ENCODE measurements at places on chromosomes 13 and 19. TPM values are rescaled to one million over a fixed set of nuclear protein-coding genes. Genes with fewer than 3 reads are reported as not detected.

TNFSF13B gene
- total RNA-seq: 2.4 TPM

F10 gene
- 19.9 TPM for total RNA-seq

FAAP24 gene
- 2.3 TPM for total RNA-seq

DNA sequence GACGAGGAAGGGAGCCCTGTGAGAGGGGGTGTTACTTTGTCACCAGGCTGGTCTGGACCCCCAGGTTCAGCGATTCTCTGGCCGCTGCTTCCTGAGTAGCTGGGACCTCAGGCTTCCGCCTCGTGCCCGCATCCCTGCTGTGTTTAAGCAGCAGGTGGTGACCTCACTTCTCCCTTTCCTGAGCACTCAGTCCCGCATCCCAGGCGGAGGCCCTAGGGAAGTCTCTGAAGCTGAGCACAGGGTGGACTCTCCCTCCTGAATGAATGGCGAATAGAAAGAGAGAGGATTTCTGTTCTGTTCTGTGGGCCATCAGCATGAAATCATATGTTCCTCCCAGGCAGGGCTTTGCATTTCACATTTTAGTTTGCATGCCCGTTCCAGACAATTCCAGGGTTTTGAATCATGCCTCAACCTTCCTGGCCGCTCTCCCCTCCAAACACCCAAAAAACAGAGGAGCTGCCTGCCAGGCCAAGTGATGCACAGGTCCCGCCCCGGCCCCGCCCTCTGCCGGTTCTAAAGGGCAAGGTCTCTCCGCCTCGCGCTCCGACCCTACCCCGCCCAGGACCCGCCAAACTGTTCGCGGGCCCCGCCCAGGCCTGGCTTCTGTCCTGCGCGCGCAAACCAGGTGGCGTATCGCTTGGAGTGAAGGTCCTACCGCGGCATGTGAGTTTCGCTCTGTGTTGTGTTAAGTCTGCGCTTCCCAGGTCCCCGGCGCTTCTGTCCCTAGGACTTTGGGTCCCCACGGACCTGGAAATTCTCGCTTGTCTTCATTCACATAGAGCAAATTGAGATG is 35.1 kb upstream of the ZNF808 start:
- DNase-seq: no peak

DNA sequence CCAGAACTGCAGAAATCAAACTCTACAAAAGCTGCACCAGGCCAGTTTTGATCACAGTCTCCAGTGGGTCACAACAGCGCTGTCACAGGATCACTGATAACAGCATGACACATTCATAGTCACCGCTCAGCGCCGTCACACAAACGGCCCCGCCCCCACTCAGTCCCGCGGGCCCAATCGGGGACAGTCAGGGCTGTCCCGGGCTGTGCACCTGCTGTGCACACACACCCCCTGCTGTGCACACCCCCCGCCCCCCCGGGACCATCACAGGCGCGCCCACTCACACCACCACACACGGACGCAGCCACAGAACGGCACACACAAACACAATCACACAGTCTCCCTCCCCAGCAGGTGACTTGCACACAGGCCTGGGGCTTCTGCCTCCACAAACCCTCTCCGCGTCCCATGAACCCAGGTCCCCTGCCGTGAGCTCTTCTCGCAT is 435 bp upstream of the ZNF382 start:
- DNase-seq: no peak

- no peak for DNase-seq
Observed at GRCh38 chr19:39864118-39864517, 17.9 kb upstream of the FBL start.

DNA sequence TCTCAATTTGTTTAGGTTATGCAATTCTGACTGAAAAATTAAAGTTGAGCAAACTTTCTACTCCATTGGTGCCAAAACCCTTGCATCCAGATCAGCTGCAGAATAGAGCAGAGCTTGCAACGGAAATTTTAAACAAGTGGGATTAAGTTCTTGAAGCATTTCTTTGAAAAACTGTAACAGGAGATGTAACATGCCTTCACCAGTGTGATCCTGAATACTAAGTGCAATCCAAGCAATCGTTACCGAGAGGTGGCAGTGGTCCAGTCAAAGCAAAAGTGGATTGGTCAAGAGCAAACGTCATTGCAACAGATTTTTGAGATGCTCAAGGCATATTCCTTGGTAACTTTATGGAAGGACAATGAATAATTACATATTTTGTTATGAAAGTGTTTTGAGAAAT is 841.1 kb upstream of the SLITRK5 start:
- no peak for DNase-seq

GRCh38 chr19:7852851-7853769 is 21.1 kb downstream of the PRR36 start:
- DNase-seq: peak; percentile 74

DNA sequence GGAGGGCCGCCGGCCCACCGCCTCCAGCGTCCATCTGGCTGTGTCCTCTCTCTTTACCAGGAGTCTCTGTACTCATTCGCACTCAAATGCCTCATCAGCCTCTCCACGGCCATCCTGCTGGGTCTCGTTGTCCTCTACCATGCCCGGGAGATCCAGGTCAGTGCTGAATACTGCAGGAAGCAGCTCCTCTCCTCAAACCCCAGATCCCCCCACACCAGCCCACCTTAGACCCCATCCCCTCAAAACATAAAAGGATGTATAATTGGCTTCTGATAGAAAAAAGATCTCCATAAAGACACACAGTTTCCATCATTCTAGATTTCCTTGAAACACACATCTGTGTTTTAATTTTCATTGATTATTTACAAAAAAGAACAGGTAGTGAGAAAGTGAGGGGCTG is 8.1 kb downstream of the KCNN1 start:
- DNase-seq: no peak

GRCh38 chr19:46124638-46125115 is at the start of gene IGFL3:
Gene IGFL3, minus strand, starts transcription at chr19:46124688. Its CDS starts 39 bp downstream, at chr19:46124649.
- no peak for DNase-seq

DNA sequence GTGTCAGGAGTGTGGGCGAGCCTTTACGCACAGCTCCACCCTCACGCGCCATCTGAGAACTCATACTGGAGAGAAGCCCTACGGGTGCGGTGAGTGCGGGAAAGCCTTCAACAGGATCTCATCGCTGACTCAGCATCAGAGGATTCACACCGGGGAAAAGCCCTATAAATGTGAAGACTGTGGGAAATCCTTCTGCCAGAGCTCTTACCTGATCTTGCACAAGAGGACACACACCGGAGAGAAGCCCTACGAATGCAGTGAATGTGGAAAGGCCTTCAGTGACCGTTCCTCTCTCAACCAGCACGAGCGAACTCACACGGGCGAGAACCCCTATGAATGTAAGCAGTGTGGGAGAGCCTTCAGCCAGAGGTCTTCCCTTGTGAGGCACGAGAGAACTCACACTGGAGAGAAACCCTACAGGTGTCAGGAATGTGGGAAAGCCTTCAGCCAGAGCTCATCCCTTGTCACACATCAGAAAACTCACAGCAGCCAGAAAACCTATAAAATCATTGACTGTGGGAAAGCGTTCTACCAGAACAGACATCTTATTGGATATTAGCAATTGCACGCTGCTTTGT is 6.9 kb upstream of the ZNF555 start:
- DNase-seq: no peak

DNA sequence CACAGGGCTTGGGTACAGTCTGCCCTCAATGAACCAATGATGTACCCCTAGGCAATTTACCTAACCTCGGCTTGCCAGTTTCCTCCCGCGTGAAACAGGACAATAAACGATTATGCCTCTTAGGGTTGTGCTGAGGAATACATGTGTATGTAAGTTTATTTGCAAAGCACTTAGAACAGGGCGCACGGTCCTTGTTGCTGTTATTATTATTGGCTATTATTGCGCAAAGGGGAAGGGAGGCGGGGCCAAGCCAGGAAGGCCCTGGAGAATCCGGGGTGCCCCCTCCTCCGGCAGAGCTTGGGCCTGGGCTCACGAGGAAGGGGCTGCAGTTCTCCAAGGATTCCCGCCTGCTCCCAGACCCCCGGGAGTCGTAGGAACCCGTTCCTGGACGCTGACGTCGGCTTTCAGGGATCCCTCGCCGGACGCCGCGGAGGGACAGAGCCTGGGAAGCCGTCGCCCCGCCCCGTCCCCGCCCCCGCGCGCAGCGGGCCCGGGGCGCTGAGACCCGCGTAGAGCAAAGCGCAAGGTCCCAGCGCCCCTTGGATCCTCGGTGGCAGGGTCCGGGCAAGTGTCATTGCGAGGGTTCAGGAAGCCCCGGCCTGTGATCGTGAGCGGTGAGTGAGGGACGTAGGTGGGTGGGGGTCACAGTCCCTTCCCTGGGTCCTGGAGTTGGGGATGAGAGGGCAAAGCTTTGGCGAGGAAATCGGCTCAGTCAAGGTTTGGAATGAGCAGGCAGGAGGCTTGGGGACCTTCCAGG is at the start of gene TMEM91:
Gene TMEM91, plus strand, starts transcription at position 293 of the 757 bp plus-strand sequence. CDS start 1,777 bp downstream, outside the sequence.
- DNase-seq: no peak

DNA sequence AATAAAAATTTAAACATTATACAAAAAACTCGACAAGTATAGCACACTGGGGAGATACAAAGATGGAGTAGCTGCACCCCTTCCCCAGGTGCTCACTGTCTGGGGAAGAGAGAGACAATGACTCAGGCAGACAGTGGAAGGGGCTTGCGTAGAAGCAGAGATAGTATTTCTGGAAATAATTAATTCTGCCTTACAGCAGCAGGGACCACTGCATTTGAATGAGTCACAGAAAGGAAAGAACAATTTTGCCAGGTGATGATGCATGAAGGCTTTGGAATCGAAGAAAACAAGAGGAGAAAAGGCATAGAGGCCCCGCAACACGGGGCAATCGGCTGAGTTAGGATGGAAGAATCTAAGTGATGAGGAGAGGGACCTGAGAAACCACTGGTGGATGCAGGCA is 447.4 kb downstream of the EFNB2 start:
- DNase-seq: no peak

GRCh38 chr19:50341091-50341564 is 12.0 kb upstream of the KCNC3 start:
- no peak for DNase-seq

DNA sequence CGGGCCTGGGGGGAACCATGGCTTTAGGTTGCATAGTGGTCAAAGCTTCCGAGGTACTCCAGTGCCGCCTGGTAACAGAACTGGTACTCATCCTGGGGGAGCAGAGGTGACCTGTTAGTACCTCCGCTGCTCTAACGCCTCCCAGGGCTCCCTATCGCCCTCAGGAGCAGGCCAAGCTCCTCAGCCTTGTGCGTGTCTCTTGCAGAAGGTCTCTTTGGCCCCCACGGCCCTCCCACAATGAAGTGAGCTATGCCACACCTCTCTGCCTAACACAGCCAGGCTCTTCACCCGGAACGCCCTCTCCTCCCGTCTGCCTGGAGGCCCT is 133.9 kb downstream of the PTPRS start:
- DNase-seq: no peak

- no peak for DNase-seq
Observed at GRCh38 chr13:90055121-90055520, 1292.4 kb upstream of the MIR17HG start.

DNA sequence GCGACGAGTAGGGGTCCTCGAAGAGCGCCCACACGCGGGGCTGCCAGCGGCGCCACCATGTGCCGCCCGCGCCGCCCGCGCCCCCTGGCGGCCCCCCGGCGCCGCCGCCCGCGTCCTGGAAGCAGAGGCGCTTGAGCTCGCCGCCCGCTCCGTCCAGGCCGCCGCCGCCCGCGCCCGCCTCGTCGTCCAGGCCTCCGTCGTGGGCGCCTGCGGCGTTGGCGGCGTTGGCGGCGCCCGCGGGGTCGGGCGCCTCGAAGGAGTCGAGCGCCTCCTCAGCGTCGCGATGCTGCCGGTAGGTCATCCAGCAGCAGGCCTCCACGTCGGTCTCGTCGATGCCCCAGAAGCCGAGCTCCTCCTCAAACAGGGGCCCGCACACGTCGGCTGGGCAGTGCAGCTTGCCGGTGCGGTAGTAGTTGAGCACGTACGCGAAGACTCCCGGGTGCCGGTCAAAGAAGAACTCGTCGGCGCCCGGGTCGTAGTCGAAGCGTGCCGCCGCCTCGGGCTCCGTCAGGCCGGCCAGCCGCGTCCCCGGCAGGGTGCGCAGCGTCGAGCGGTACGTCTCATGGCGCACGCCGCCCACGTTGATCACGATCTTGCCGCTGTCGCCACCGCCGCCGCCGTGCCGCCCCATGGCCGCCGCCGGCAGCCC is 829 bp downstream of the KCNC3 start:
- DNase-seq: no peak
